Progenitor cell of endocrine pancreas (in vitro differentiated cells): ENCODE measurements at places on chromosomes 7 and 10.

DNA sequence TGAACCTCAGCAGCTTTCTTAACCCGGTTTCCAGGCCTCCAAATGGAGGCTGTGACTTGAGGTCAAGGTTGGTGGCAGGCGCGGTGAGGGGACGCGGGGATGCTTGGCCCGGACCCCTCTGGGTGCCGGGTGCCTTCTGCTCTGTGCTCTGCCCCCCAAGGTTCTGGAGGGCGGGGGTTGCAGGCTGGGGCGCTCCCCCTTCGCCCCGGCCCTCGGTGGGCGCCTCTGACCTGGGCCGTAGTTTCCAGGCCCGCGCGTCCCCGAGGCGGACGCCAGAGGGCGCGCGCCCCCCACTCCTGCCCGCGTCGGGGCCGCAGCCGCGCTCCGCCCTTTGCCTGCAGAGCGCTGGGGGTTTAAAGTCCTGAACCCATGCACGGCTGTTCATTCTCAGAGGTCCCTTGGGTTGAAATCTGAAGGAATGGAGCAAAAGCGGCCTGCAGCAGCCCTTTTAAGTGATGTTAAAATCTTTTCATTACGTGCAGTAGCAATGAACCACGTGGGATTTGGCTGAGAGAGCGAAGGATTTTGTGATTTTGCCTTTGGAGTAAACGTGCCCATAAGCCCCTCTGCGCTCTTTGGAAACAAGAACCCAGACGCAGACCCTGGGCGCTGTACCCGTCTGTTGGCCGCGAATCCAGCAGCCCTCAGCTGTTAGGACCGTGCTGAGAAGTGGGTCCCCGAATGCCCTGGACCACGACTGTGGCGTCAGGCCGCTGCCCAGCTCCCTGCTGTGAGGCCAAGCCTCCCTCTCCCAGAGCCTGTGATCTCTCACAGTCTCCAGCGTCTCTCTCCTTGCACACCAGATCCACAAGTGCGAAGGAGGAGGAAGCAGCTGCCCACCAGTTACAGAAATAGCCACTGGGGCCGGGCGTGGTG is 135.0 kb downstream of the ACTR3B start:
- DNase-seq = peak; percentile 33

DNA sequence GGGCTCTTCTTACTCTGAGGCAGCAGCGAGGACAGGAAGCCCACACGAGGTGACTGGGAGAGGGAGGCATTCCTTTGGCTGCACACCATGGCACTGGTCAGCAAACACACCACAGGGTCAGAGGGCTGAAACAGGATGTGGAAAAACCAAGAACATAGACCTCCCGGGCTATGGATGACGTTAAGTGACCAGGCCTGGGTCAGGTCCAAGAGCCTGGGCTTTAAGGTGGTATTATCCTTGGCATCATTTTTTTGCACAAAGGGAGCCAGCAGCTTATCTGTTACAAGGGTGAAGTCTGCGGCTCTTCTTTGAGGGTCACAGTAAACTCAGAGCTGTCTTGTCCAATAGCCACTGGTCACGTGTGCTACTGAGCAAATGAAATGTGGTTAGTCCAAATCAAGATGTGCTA is 7.0 kb downstream of the WDR91 start:
- DNase-seq = no peak

- DNase-seq = no peak
Measured at GRCh38 chr10:63866747-63867140, 345.5 kb downstream of the REEP3 start.

DNA sequence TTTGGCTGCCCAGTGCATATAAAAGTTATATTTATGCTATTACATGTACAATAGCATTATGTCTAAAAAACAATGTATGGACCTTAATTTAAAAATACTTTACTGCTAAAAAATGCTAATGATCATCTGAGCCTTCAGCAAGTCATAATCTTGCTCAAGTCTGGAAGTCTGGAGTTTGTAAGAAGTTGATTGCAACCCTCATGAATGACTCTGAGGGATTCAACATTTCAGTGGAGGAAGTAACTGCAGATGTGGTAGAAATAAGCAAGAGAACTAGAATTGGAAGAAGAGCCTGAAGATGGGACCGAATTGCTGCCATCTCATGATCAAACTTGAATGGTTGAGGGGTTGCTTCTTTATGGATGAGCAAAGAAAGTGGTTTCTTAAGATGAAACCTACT is 13.0 kb upstream of the ADAMTS14 start:
- no peak for DNase-seq

DNA sequence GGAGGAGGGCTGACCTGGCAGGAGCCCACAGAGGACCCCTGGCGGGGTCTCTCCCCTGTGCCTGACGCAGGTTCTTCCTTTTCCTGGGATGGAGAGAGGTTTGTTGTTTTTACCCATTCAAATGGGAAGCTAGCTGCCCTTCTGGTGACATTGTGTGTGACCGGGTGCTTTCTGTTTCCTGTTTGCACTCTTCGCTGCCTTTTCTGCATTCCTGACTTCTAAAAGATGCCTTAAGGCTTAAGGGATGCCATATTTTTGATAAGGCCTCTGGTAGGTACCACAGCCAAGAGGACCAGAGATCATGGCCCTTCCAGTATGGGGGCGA is 20.3 kb downstream of the ZNF783 start:
- DNase-seq = no peak

DNA sequence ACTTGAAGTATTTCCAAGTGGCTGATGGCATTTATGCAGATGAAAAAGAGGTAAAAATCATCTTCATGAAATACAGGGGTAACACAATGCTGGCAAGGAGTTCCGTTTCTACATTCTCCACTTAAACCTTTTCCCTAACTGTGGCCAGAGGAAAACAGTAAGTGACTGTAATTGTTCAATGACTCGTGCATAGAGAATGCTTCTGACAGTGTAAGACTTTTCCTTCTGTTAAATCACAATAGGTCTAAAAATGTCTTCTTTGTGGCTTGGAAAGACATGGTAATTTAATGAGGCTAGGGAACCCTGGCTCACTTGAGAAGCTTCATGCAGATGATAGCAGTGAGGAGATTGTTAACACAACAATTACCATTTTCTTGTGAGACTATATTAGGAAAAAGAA is 50.3 kb upstream of the RSU1 start:
- no peak for DNase-seq

DNA sequence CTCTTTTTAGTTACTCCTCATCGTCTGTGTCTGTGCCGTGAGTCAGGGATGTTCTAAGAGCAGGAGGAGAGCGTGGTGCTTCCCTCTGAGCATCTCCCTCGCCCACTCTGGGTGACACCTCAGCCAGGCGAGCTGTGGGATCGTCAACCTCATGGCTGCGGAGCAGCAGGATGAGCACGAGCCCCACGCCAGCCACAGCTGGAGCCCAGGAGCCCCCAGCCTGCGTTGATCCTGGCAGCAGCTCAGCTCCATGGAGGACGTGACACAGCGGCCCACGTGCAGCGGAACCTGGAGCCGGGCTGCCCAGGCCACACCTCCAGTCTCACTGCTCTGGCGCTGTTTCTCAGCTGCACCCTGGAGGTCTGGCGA is 512.0 kb downstream of the PTPRN2 start:
- DNase-seq = no peak

- no peak for DNase-seq
Measured at GRCh38 chr7:75950111-75950681, 35.2 kb downstream of the POR start.

GRCh38 chr7:44231088-44231487 is 30.3 kb downstream of the YKT6 start:
- DNase-seq = no peak

- no peak for DNase-seq
Measured at GRCh38 chr7:12984117-12984516, 296.7 kb downstream of the ARL4A start.

- DNase-seq = no peak
Measured at GRCh38 chr7:13524076-13524475, 465.4 kb downstream of the ETV1 start.

DNA sequence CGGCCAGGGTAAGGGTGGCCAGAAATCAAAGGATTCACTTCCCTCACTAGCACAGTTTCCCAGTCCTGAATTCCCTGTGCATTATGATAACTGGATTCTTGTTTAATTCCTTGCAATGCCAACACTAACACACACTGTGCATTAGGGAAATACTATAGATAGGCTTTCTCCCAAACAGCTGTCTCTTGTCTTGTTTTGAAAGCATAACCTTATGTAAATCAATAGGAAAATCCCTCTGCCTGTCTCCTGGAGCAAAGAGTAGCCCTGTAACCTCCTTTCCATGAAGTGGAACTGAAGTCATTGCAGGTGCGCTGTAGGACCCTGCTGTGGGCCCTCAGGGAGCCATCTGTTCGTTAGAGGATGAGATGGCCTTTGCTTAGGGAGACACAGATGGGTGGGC is 82.8 kb upstream of the FAM171A1 start:
- no peak for DNase-seq

DNA sequence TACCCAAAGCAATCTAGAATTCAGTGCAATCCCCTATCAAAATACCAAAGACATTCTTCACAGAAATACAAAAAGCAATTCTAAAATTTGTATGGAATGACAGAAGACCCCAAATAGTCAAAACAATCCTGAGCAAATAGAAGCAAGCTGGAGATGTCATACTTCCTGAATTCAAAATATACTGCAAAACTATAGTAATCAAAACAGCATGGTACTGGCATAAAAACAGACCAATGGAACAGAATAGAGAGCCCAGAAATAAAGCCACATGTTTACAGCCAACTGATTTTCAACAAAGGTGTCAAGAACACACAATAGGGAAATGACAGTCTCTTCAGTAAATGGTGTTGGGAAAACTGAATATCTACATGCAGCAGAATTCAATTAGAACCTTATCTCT is 124.1 kb upstream of the AGK start:
- DNase-seq = no peak

DNA sequence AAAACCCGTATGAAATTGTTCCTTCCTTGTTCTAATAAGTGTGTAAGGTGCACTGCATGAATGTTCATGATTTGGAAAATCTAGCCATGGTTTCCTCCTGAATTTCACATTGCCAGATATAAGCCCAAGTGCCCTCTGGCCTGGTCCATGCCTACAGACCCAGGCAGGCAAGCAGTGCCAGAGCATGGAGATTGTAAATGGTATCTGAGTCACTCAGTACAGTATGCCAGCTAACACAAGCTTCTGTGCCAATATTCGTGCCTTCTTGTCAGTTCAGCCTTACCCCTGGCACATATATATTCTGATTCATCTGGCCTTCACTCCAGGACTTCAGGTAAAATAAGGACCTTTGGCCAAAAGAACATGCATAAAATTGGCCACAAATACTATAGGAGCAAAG is 38.4 kb upstream of the PDE1C start:
- no peak for DNase-seq

GRCh38 chr10:15120523-15120922 is 23.4 kb downstream of the RPP38 start:
- no peak for DNase-seq

DNA sequence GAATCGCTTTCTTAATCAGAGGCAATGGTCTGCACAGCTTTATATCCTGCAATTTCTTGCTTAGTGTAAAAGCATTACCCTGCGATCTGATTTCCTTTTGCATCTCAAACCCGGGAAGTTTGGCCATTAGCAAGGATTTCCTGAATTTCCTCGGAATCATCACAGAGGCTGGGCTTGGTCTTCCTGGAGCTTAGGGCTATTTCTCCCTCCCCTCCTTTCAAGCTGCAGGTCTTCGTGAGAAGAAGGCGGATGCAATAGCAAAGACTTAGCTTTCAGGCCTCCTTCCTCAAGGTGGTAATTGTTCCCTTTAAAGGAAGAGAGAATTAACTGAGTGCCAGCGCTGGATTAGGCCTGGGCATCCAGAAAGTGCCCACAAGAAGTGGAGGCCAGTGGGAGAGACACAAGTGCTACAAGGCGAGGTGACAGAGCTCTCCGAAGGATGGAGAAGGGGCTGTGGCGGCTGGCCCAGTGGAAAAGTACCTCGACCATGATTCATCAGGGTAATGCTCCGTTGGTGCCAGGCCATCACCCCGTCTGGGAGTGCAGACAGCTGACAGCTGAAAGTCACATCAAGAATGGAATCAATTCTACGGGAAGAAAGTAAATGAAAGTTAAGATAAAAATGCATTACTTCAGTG is 4.0 kb upstream of the ARMS2 start:
- no peak for DNase-seq

DNA sequence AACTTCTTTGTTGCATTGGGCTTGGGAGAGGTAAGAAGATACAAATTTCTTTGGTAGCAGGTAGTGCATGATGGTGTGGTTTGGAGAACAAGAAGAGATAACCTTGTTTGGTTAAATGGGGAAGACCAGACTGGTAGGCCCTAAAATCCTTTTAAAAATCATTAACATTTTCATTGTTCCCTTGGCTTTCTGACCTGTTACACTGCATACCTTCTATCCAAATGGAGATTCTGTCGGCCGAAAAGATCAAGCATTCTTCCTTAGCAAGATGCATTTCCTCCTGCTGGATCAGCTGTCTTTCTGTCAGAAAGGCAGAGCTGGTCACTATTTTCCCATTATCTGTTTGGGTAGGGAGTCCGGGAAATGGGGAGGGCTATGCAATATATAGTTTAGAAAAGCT is 33.7 kb downstream of the AGK start:
- no peak for DNase-seq

GRCh38 chr7:76354516-76354915 is 4.3 kb downstream of the YWHAG start:
- no peak for DNase-seq

GRCh38 chr7:134839298-134839697 is 59.9 kb downstream of the CALD1 start:
- no peak for DNase-seq

GRCh38 chr7:151726652-151727578 is 150.0 kb downstream of the PRKAG2 start:
- DNase-seq = no peak

DNA sequence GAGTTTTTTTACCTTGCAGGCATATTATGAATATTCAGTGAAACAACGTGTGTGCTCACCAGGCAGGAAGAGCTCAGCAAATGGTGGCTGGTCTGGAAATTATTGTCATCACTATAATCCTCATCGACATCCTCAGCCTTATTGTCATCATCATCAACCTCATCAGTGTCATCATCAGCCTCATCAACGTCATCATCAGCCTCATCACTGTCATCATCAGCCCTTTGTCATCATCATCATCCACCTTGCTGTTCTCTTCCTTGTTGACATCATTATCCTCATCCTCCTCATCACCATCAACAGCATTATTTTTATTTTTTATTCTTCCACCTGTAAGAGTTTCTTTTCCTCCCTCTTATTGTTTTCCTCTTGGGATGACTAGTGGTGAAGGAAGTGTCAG is 142.3 kb upstream of the GPR26 start:
- DNase-seq = no peak

DNA sequence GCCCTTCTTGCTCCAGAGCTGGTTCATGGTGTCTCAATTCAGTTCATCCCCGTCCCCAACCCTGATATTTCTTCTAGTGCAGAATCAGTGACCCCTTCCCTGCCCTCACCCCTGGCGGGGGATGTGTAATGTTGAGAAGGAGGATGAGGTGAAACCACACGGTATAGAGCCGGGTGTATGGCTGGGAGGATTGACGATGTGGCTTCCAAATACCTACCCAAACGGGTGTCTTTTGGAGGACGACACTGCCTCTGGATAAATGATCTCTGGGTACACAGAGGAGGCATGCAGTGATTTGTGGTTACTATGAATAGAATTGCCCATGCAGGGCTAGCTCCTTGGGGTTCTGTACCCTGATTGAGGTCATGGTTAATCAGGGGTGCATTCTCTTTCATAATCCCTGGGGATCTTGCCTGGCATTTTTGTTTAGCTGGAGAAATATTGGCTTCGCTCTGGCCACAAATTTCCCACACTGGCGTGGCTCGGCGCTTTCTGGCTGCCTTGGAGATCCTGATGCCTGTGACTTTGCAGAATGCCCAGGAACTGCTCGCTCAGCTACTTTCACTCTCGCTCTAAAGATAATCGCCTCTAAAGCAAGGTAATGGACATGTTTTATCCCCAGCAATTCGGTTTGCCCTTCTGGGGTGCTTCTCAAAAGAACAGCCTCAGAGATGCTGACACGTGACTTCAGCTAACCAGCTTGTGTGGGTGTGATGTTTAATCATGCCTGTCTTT is 89.2 kb downstream of the RBM20 start:
- no peak for DNase-seq
